Stimulated activated CD8-positive, alpha-beta memory T cell treated with anti-CD3 and anti-CD28 coated beads, Interleukin-2, amount 100 ng/mL, for 1 hour (primary cell): ENCODE measurements at places on chromosomes 7 and 10.

DNA sequence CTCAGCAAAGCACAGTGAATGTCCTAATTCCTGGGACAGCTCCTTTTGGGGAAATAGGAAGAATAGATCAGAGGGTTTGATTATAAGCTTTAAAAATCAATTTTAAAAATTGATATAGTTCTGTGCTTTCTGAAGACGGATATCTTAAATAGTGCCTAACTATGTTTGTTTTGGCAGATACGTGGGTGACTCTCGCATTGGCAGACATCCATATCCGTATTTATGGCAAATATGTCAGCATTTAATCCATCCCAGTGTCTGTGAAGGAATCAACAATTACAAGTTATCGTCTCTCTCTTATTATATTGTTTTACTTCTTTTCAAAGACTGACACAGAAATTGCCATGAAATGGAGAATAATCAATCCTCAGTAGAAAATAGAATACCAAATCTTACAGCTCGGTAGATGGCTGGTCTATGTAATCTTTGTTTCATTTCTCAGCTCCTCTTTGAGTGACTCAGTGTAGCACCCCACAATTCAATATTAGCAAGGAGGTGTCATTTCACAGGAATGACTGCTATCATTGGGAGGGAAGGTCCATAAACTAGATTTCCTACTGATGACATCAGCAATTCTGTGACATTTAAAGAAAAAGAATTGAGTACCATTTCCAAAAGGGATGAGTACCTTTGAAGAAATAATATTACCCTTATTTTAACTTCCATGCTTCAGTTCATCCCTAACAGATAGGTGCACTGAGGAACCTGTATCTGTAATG is 186.4 kb upstream of the NFE2L3 start:
- no peak for DNase-seq

DNA sequence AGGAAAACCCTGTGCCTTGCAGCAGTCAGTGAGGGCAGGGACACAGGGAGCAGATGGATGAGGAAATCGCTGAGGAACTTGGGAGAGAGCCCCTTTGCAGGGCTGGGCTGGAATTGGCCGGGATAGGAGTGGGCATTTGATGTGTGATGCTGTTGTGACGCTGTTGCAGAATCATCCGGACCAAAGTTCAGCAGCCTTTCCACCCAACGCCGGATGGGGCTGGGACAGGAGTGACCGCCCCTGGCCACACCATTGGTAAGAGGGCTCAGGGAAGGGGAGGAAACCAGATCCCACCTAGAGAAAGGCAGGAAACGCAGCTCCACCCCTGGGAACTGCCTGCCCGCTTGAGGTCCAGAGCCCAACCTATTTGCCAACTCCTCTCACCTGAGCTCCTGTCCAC is 33.9 kb downstream of the PAX2 start:
- DNase-seq: no peak

GRCh38 chr7:150826061-150826849 is 25.7 kb downstream of the TMEM176A start:
- DNase-seq: no peak

DNA sequence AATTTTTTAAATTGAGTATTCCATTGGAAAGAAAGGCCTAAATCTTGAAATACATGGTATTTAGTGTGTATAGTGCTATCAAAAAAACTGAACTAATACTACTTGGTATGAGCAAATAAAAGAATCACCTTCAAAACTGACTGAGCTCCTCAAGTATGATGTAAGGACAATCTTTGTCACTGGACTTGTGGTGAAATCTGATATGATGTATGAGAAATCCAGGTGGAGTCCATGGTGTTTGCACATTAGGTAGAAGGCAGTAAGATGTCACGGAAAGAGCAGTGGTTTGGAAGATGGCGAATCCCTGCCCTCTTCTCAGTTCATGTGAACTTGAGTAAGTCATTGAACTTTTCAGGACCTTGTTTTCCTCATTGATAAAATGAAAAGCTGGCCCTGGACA is 62.1 kb upstream of the COL1A2 start:
- DNase-seq: no peak

DNA sequence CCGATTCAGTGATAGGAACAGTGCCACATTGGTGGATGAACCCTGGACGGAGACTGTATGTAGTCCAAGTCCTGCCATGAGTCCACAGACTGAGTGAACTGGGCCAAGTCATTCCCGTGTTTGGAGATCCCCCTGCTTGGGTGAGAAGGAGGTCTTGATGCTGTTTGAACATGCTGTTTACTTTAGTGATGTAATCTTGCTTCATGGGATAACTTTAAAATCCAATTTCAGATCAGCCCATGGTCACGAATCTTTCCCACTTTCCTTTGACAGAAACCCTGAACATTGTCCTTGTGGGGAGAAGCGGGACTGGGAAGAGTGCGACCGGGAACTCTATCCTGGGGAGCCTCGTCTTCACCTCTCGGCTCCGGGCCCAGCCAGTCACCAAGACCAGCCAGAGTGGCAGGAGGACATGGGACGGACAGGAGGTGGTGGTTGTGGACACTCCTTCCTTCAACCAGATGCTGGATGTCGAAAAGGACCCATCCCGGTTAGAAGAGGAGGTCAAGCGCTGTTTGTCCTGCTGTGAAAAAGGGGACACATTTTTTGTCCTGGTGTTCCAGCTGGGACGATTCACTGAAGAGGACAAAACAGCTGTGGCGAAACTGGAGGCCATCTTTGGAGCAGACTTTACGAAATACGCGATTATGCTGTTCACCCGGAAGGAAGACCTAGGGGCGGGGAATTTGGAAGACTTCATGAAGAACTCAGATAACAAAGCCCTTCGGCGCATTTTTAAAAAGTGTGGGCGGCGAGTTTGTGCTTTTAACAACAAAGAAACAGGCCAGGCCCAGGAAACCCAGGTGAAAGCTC is 26.6 kb downstream of the GIMAP8 start:
- no peak for DNase-seq

DNA sequence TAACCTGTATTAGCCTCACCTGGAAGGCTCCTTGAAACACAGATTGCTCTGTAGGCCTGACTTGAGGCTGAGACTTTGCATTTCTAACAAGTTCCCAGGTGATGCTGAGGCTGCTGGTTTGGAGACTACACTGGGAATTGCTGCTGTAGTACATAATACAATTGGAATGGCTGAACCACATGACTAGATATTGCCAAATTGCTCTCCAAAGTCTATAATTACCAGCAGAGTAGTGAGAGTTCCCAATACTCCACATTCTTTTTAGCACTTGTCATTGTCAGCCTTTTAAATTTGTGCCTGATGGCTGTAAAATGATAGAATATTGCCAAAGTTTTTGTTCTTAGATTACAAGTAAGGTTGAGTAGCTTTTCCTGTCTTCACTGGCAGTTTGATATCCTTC is 39.9 kb downstream of the PLEKHA8 start:
- no peak for DNase-seq

GRCh38 chr7:63521-64021 is 128.8 kb upstream of the FAM20C start:
- DNase-seq: no peak

DNA sequence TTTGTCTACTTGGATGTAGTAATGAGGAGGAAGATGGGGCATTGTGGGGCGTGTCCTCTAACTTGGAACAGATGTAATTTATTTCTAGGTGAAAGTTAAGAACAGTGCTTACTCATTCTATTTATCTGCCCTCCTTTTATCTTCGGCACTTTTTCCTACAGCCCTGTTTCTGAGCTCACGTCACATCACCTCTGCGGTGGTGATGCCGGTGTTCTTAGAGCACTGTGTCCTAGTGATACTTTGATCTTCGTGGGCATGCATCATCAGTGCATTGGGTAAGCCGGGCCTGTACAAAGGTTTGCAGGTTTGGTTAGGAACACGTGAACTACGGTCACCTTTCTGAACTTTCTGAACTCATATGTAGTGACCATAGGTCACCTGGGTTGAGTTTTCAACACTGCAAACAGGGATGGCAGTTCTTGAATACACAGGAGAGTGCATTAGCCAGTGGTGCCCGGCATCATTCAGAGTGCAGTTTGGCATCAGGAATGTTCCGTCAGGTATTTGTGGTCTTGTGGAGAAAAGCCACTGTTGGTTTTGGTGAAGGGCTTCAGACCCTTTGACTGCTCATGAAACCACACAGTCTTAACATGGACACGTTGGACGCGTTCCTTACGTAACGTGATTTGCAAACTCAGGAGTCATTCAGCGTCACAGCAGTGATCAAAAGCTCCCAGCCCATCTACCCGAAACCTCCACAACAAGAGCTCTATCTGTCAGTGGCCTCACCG is 5.6 kb downstream of the POR start:
- DNase-seq: no peak

GRCh38 chr10:101121654-101122031 is 9.5 kb upstream of the TLX1 start:
- DNase-seq: no peak

- DNase-seq: no peak
Measured at GRCh38 chr7:150737265-150738055, at the start of gene GIMAP5. GIMAP5 (plus strand) TSS chr7:150737418; CDS start chr7:150740885, 3,467 bp downstream.

DNA sequence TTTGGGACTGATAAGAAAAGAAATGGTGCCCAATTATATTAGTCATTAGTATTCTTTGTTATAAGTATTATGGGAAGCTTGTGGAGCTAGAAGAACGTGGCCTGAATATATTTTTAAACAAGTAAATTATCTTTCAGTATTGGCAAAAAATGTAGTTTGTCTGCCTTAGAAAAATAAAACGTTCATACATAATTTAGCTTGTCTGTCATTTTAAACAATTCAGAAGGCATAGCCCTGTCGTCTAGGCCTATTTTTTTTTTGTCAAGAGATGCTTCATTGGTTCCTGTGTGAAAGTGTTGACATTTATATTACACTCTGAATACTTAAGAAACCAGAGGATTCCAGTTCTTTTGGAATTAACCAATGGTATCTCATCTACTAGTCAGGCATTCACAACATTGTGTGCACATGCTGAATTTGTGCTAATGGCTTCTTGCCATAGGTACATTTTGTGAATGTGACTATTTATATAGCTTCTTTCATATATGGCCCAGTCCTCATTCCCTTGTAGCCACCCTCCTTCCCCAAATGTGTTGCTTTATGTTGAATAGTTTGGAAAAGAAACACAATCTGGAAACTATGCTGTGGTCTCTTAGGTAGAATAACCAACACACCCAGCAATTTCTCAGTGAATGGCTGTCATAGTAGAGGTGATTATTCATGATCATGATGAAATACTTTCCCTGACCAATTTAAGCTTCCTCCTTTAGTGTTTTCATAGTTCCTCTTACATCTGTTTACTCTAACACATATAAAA is 435.8 kb downstream of the EXOC4 start:
- no peak for DNase-seq

DNA sequence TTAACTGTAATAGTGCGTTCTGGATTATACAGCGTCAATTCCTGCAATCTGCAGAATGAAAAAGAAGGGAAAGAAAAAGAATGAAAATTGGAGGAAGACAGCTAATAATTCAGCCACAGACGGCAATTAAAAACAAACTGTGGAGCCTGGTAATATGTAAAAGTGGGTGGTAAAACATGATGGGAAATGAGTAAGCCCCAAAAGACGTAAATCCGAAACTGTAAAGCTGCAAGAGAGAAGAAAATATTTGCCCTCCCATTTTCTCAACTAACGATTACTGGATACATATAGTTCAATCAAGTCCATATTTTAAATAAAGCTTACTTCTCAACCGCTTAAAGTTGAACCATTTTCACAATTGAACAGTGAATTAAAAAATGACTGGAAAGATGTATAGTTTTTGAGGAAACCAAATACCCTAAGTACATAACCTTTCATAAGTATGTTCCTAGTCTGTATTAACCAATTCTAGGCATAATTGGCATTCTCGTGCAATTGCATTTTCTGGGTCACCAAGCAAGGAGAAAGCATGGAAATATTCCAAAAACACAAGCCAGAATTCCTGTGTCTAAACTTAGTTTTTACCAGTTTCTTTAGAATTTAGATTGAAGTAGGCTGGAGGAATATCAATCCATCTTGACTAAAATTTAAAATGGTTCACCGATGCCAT is 44.8 kb downstream of the MALSU1 start:
- DNase-seq: no peak

DNA sequence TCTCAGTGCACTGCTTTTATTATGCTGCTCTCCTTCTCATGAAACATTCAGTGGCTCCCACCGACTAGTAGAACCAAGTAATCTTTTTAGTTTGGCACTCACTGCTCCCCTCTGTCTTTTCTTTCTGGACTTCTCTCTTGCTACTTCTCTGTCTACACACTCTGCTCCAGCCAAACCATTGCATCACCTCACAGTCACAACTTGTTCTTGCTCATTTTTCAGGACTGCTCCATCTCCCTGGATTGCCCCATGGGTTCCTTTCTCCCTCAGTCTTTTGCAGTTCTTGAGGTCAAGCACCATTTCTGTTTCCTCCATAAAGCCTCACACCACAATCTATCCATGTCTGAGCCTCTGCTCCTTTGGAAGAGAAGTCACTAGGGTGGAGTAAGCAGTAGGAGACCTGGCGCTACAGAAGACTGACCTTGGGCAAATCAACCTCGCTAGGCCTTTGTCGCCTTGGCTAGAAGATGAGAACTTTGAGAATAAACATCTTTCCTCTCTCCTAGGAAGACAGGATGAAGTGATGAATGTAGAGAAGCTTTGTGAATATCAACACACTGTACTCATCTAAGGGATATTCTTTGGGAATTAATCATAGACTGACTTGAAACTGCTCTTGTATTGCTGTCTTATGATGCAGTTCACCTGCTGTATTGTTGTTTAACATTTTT is 186.2 kb downstream of the LRMDA start:
- DNase-seq: no peak

DNA sequence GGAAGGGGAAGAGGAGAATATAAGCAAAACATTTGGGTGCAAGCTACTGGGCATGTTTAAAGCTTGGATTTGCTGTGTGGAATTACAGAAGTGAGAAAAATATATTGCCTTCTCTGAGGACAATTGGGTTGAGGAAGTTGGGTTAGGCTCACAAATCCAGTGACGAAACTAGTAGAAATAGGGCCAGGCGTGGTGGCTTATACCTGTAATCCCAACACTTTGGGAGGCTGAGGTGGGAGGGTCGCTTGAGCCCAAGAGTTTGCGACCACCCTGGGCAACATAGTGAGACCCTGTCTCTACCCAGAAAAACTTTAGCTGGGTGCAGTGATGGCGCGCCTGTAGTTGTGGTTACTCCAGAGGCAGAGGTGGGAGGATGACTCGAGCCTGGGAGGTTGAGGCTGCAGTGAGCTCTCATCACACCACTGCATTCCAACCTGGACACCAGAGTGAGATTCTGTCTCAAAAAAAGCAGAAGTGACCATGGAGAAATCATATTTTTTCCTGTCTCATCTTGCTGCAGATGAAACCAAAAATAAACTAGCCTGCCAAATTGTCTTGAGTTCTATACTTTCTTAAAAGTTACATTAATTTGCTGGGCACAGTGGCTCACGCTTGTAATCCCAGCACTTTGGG is 22.4 kb downstream of the NRBF2 start:
- no peak for DNase-seq

- no peak for DNase-seq
Measured at GRCh38 chr7:42753811-42754363, 158.0 kb downstream of the C7orf25 start.

GRCh38 chr7:116977172-116977571 is 23.9 kb downstream of the ST7 start:
- no peak for DNase-seq
